ENCODE measurements at places on chromosomes 6 and 20. TPM values are rescaled to one million over a fixed set of nuclear protein-coding genes. Genes with fewer than 3 reads are reported as not detected.

The GTSF1L gene
- not detected for total RNA-seq

The LAMA4 gene
- 71.1 TPM for total RNA-seq

DNA sequence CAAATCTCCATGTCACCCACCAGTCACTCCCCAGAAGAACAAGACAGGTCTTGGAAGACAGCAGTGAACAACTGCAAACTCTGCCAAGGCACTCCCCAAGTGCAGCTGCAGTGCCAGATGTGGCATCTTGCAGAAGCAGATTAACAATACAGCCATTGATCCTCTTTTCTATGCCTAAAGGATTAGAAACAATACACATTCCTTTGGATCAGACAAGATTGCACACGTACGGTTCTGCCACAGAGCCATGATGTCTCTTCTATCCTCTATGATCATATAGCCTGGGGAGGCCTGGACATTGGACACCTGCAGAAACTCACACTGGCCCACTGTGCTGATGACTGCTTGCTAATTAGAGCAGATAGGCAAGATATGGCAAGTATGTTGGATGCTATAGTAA lies 155.9 kb downstream of the MYLK4 start:
- no peak for DNase-seq

- DNase-seq, result no peak
These were observed 45.4 kb downstream of the EZR start for GRCh38 chr6:158773581-158774449.

DNA sequence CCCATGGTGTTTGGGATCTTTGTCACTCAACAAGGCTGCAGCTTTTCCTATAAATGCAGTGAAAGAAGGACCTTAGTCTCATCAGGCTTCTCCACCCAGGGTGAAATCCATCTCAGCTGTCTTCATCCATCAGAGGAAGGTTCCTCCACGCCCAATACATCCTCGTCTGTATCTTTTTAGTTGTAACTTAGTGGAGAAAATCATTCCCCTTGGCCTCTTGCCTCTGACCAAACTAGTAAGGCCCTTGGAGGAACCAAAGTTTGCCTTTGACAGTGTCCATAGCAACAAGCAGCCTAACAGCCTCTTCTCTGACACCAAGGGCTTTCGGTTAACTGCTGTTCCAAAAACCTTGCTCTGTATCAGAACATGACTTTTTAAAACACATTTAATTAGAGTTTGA lies 230.3 kb upstream of the ECI2 start:
- DNase-seq, result no peak

- DNase-seq, result no peak
These were observed 49.0 kb upstream of the ANKEF1 start for GRCh38 chr20:9985773-9986172.

GRCh38 chr20:62922451-62922921 lies 3.8 kb downstream of the DIDO1 start:
- DNase-seq, result no peak

- no peak for DNase-seq
These were observed 24.6 kb downstream of the MYLK4 start for GRCh38 chr6:2725999-2726567.
